ENCODE measurements at places on chromosomes 7 and 10.

DNA sequence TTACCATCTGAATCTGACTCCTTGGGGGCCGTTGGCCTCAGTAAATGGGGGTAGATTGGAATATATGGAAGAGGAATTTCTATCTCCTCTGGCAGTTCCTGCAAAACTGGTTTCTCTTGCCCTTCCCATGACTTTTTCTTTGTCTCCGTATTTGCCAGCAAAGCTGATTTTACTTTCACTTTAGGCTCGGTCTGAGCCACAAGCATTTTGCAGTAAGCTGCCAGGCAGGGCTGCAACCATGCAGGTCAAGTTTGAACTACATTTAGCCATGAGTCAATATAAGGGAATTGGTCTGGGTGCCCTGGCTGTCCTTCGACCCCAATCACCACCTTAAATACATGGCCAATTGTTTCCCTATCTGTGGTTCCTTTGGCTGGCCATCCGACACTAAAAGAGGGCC lies 104.3 kb downstream of the TRIM24 start:
- no peak for DNase-seq

- DNase-seq: no peak
These were observed 57.3 kb downstream of the INPP5F start for GRCh38 chr10:119782981-119783664.

- peak; percentile 56 for DNase-seq
These were observed 598 bp downstream of the MMS19 start for GRCh38 chr10:97497572-97498075.

DNA sequence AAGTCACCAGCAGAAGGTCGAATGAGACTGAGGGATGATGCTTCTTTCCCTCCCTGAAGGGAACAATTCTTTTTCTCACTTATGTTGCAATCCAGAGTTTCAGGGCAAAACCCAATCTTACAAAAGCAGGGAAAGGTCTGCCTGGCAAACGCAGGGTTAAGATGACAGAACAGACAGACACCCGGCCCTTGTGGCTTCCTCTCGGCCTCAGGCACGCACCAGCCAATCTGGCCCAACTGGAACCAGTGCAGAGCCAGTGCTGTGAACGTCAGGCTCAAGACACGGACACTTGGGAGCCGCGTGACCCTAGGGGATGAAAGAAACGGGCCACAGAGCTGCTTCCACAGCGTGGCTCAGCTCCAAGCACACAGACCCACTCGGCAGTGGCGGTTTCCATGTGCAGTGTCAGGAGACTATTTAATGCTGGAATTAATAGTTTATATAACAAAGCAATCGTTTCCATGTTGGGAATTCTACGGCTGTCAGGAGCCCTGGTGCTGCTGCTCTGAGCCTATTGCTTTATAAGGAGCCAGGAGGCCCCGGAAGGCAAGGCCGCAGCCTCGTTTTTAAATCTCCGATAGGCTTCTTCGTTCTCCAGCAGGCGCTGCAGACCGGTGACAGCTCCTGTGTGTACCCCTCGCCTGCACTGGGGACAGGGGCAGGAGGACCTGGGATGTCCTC lies 198.4 kb downstream of the DIP2C start:
- DNase-seq: no peak
